HuH-7 (cell line): ENCODE measurements at places on chromosomes 11 and 22.

GRCh38 chr11:35615921-35616900, 2.0 kb upstream of the FJX1 start:
- DNase-seq: peak; percentile 48

- DNase-seq: no peak
These were observed 427.9 kb downstream of the JRKL start for GRCh38 chr11:96817482-96818399.

GRCh38 chr11:46305295-46305694, 27.8 kb downstream of the CREB3L1 start:
- DNase-seq: peak; percentile 52

DNA sequence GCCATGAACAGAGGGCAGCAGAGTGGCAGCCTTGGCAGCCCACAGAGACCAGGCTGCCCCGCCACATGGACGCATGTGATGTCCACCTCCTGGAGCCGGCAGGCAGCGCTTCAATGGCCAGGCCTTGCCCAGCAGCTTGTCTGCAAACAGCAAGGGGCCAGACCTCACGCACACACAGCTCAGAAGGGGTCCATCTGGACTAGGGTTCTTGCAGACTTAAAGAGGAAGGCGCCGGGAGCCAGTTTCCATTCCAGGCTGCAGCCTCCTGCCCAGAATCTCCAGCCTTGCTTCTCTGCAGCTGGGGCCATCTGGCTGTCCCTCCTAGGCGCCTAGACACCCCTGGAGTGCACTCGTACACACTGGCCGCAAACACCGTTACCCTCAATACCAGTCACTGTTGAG, 91.9 kb upstream of the TMEM45B start:
- no peak for DNase-seq

GRCh38 chr11:104148706-104149105, 15.2 kb downstream of the PDGFD start:
- no peak for DNase-seq

- no peak for DNase-seq
These were observed 33.9 kb upstream of the RIC3 start for GRCh38 chr11:8202516-8203413.

DNA sequence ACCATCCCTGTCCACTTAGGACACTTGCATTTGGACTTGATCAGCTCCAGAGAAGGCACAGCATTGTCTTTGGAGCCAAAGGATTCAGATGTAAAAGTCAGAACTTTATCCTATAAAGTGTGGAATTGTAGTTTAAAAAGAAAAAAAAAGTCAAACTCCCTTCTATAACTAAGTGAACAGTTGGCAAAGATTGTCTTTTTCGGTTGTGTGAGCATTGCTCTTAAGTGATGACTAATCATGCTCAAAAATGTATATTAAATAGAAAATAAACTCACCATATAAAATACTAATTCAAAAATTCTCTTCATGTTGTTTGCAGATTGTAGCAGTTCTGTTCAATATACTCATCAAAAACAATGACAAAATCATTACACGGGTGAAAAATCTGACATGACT, 93.8 kb downstream of the ETS1 start:
- DNase-seq: no peak

DNA sequence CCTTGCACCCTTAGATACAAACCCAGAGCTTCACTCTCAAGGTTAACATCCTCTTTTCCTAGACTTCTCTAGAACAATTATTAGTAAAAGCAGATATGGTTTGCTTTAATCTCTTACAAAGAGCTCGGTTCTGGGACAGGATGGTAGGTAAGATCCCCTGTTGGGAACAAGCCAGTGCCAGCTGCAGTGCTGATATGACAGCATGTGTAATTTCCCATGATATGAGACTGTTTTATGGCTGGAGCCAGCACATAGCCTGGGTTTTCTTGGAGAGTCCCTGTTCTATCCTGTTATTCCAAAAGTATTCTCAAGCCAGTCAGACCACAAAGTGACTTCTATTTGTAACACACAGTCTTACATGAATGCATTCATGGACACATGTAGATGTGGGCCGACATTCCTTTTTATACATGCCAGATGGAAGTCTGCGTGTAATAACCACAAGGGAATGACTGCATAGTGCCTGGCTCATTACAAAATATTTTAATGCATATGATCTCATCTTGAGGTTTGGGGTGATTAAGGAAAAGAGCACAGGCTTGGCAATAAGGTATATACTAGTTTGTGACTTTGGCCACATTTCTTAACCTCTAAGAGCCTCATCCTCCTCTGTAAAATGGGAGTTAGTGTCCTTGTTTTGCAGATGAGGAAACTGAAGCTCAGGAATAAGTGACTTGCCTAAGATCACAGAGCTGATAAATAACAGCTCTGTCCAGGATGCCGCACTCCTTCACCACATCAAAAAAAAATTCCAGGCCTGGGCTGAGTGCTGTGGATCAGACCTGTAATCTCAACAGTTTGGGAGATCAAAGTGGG, 21.8 kb downstream of the CLMP start:
- no peak for DNase-seq

DNA sequence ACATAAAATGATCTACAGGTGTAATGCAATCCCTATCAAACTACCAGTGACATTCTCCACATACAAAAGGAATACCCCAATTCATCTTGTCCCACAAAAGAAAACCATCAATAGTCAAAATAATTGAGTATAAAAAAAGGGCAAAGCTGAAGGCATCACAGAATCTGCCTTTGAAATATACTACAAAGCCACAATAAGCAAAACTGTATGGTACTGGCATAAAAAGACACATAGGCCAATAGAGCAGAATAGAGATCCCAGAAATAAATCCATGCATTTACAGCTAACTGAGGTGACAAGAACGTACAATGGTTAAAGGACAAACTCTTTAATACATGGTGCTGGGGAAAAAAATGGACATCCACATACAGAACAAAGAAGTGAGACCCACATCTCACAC, 31.8 kb downstream of the ZNF195 start:
- DNase-seq: no peak
